ENCODE measurements at places on chromosomes 7 and 10.
A peak's percentile ranks its signal among the peaks of the same experiment; 100 is the strongest.

GRCh38 chr7:18357691-18358090, 137.9 kb upstream of the HDAC9 start:
- ATAC-seq = peak; percentile 53

DNA sequence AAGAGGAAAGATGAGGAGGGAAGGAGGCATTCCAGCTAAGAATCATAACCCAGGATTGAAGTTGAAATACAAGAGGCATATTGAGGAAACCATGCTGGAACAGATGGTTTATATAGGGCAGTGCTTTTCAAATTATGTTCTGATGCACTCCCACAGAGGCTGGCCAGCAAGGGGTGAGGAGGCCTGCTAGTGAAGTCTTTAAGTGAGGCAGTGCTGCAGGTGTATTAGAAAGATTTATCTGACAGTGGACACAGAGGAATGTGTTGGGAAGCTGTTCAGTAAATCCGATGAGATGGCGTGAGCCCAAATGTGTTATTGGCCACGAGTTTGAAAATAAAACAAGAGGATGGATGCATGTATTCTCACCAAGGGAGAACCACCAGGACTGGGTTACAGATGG, 28.6 kb downstream of the REEP3 start:
- no peak for ATAC-seq

DNA sequence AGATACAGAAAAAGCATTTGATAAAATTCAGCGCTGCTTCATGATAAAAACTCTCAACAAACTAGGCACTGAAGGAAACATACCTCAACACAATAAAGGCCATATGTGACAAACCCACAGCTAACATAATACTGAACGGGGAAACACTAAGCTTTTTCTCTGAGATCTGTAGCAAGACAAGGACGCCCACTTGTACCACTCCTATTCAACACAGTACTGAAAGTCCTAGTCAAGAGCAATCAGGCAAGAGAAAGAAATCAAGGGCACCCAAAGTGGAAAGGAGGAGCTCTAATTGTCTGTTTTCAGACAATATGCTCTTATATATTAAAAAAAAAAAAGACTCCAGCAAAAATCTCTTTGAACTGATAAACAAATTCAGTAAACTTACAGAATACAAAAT, 13.3 kb downstream of the DIP2C start:
- no peak for ATAC-seq

- no peak for ATAC-seq
These were observed 65.7 kb upstream of the HABP2 start for GRCh38 chr10:113487154-113487553.

DNA sequence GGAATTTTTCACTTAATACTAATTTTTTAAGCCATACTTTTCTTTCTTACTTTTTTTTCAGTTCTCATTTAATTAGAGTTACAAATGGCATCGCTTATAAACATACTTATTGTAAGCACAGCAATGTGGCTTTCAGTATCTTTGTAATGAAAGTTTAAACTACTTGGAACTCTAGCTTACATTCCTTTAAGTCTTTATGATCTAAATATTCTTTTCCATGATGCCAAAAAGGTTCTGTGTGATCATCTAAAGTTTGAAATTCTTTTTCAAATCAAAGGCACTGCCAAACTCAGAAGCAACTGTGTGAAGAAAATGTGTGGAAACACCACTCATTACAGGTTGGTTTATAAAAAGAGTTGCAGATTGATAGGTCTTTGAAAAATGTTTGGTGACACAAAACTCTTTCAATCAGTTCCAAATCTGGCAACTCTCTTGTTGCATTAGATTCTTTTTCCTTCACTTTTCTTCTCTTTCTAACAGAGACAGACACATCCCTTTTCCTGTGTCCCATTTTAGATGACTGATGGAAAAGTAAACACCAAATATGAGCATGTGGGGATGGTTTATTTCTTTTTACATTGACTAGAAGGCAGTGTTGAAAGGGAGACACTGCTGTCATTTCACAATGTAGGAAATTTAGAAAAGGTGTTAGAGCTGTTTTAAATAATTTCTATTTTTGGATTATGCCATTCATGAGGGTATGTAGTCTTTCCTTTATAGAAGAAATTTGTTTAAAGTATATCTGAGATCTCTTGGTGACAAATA, 392.3 kb downstream of the SUGCT start:
- peak; percentile 32 for ATAC-seq
